ENCODE measurements at places on chromosomes 3 and 15.

DNA sequence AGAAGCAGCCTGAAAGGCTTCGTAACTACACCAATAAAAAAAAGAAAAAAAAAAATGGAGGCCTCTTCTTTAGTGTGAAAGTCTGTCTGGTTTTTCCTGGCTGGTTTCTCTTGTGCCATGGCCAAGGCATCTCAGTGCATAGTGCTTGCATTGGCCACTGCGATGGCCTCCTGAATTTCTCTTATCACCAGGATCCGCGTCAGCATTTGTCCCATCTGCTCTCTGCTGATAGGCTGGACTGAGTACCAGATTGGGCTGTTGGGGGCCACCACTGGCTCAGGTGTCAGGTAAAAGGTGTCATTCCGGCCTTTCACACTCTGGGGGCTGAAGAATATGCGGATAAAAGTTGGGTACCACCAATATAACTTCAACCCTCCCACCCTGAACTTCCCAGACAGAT lies 1.1 kb upstream of the IMPDH2 start:
- DNase-seq: no peak

DNA sequence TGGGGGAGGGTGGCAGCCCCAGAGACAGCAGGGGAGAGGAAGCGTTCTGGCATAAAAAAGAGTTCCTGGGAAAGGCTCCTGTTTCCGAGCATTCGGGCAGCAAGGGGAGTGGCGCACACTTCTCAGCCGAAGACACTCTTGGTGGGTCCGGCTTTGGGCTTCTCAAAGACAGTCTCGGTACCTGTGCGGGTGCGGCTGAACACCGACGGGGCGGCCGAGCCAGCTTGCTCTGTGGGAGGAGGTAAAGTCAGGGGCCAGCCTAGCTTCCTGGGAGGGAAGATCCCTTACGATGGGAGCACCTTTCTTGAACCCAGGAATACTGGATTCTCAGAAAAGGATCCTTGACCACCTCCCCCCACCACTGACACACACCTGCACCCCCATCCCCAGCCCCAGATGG lies 1.6 kb downstream of the MUSTN1 start:
- no peak for DNase-seq

- DNase-seq: no peak
These were observed 8.4 kb upstream of the RTP1 start for GRCh38 chr3:187188931-187189330.

DNA sequence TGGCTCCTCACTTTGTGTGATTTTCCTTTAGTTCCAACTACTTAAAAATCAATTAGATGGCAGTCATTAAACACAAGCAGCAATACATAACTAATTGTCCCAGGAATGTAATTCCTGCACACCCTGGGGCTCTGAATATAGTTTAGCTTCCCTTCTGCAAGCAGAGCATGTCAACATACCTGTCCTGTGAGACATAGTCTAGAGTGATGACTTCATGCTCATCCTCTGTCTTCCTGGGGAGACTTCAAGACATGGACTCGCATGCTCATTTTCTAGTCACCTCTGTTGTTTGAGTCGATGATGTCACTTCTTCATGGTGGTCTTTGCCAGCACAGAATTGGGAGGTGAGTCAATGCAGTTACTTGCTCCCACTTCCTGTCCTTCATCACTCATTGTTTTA lies 15.7 kb downstream of the C3orf52 start:
- no peak for DNase-seq

- no peak for DNase-seq
These were observed 227.8 kb downstream of the UBE2E2 start for GRCh38 chr3:23430781-23431398.

DNA sequence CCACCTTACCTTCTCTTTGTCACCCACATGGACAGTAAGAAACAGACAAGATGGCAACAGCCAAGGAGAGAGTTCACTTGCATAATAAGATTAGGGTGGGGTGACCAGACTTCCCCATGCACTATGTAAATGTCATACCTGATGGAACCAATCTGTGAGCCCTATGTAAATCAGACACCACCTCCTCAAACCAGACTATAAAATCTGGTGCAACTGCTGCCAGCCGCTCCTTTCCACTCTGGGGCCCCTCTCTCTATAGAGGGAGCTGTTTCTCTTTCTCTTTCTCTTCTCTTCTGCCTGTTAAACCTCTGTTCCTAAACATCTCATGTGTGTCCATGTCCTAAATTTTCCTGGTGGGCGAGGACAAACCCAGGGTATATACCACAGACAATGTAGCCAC lies 405.5 kb upstream of the CNTN4 start:
- no peak for DNase-seq

GRCh38 chr3:129855170-129855831 lies 38.2 kb downstream of the TMCC1 start:
- DNase-seq: no peak

DNA sequence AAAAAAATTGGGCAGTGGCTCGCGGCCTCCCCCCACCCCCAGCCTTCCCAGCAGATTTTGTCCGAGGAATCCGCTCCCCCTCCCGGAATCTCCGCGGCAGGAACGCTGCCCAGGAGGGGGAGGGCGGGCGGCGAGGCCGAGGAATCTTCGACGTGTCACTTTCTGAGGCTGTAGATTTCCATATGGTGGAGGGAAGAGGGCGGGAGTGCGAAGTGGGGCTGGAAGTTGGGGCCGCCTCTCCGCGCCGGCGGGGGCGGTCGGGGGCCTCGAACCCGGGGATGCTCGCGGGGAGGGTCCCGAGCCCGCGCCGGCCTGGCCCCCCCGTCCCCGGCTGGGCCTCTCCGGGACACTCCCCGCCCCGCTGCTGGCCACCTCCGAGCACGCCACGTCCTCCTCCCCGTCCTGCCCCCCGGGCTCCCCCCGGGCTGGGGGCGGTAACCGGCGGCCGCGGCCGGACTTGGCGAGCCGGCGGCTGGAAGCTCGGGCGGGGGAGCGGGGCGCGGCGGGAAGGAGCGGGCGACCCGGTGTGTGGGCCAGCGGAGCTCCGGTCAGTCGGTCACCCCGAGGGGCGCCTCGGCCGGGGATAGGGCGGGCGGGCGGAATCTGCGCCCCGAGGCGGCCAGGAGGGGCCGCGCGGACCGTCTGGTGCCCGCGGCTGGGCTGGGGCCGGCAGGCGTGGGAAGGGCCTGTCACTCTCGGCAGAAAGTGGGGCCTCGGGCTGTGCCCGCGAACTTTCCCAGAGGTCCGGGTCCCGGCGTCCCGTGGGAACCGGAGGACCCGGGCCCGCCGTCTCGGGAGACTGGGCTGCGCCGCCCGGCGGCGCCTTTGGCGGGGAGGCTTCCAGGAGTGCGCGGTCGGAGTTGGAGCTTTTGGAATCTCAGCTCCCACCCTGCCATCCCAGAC lies 951 bp downstream of the FNDC3B start:
- peak; percentile 43 for DNase-seq

- DNase-seq: no peak
These were observed 108.9 kb downstream of the RPL22L1 start for GRCh38 chr3:170761103-170761502.

DNA sequence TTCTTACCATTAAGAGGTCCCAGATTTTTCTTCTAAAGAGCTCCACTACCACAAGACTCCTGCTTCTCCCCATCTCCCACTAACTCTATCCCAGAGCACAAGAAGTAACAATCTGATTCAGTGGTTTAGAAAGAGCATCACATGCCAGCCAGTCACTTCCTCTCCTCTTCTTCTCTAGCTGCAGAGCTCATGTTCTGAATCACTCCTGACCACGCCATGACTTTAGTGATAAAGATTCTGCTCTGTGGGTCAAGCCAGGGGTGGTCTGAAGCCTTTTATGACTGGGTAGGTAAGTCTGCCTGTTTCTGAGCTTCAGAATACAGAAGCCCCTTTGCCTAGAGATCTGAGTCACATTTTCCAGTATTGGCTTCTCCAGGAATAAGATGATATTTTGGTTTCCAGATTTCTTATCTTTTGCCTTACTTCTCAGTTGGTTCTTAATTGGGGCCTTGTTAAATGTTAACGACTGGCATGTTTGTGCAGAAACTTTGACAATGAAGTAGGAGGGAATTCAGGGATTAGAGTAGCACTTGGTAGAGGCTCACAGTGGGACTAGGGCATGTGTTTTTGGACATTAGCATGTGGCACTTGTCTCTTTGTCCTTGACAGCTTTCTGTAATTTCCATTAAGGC lies 27.6 kb upstream of the ADAMTSL3 start:
- no peak for DNase-seq

DNA sequence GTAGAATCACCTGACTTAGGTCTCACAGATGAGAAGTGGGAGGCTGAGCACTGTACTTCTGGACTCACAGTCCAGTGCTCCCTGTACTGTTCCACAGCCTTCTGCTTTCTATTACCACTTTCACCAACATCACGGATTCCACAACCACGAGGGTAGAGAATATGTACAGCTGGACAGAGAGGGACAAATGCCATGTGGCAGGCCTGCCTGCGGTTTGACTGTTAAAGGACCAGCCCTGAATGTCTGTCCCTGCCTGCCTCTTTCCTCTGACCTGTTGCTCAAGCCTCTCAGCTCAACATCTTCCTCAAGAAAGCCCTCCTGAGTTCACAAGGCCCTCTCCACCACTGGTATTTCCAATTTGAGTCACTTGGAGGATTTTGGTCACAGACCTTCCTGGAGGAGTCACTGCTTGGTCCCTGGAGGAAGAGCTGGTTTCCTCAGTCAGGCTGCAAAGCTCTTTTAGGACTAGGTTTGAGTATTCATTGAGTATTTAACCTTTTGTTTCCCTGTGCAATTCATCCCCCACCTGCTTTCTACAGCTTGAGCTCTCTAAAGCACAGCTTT lies 49.1 kb downstream of the RAB11A start:
- DNase-seq: no peak

DNA sequence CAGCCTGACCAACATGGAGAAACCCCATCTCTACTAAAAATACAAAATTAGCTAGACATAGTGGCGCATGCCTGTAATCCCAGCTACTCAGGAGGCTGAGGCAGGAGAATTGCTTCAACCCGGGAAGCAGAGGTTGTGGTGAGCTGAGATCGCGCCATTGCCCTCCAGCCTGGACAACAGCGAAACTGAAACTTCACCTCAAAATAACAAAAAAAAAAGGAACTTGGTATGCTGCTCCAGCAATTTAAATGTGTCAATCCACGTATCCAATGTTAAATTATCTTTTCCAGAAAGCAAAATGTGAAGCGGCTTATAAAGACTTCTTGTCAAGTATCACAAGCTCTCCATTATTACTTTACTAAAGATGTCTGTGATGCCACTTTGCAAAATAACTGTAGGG lies 9.9 kb upstream of the ARIH1 start:
- no peak for DNase-seq

- DNase-seq: no peak
These were observed 92.9 kb upstream of the AGBL1 start for GRCh38 chr15:85986741-85987140.

- no peak for DNase-seq
These were observed 213.1 kb downstream of the FGF12 start for GRCh38 chr3:192514081-192514753.

- DNase-seq: no peak
These were observed 80.0 kb downstream of the SQOR start for GRCh38 chr15:45714590-45715488.

- DNase-seq: no peak
These were observed 150.7 kb downstream of the NLGN1 start for GRCh38 chr3:173548261-173548660.

DNA sequence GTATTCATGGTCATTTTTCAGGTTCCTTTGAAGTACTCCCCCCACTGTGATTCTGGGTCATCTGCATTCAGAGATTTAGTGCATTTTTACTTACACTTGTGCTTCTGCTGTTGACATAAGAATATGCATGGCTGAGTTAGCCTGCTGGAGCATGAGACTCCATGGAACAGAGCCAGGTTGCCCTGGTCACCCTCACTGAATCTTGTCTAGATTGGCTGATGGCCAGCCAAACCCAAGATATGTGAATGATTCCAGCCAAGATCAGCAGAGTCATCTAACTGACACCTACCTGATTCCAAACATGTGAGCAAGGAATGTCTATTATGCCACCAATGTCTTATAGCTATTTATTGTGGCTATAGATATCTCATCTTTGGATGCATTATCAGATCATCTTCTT lies 25.1 kb downstream of the DTWD1 start:
- no peak for DNase-seq

- no peak for DNase-seq
These were observed 7.0 kb downstream of the GPR160 start for GRCh38 chr3:170044795-170045244.

GRCh38 chr15:27410996-27411605 lies 440.1 kb downstream of the GABRG3 start:
- DNase-seq: no peak

- no peak for DNase-seq
These were observed 349.3 kb upstream of the THRB start for GRCh38 chr3:24843955-24844354.

DNA sequence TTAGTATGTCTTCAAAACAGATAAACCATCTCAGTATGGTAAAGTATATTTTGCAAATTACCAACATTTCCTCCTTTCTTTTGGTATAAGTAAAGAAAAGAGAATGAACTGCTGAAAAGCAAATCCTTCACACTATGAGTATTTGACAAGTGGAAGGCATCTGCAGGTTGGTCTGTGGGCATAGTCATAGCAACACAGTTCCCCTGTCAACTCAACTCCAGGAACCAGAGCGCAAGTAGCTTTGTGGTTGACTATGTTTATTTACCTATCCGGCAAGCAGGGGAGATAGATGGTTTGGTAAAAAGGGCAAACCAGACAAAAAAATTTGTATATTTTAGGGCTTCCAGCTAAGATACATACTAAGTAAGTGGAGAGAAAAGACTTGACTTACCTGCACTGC lies 88.3 kb upstream of the PPIB start:
- DNase-seq: no peak

- DNase-seq: no peak
These were observed 31.4 kb downstream of the CMTM6 start for GRCh38 chr3:32471246-32471645.

- DNase-seq: no peak
These were observed 71.3 kb downstream of the RASA2 start for GRCh38 chr3:141557961-141558706.

DNA sequence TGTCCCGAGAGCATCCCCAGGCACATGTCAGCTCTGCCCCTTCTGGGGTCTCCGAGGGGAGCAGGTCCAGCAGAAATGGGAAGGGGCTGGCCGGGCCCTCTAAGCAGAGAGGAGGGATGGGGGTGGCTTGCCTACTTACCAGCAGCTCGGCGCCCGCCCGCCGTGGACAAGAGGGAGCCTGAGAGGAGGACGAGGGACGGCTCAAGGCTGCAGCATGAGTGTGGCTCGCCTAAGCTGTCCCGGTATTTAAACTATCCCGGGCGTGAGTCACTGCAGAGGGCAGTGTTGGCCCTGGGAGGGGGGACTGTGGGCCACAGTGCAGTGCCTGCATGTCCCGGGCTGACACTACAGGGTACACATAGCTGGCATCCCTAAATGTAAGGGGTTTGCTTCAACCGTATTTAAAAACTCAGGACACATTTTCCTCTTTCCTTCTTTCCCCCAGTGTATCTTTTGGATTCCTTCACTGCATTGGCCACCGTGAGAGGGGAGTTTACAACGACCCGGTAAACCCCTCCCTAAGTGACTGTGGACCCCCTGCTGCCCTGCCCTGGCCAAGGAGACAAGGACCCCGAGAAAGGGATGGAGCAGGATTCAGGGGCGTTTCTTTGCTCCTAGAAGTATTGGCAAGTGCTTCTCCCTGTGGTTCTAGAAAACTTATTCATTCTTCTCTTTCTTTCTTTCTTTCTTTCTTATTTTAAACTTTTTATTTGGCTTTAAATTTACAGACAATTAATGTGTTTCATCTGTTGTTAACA lies at the start of gene LRRC15:
Gene LRRC15 (minus strand): TSS at position 222 of the 758 bp plus-strand sequence. CDS start 8,700 bp downstream, outside the sequence.
- no peak for DNase-seq

- DNase-seq: no peak
These were observed 100.5 kb downstream of the AKAP13 start for GRCh38 chr15:85480923-85481322.

- no peak for DNase-seq
These were observed 1.2 kb downstream of the BRPF1 start for GRCh38 chr3:9732740-9733115.

Data from stimulated activated CD8-positive, alpha-beta memory T cell treated with anti-CD3 and anti-CD28 coated beads, Interleukin-7, amount 100 ng/mL, for 4 hours (primary cell).